ENCODE measurements at places on chromosomes 16 and 17. TPM values are rescaled to one million over a fixed set of nuclear protein-coding genes. Genes with fewer than 3 reads are reported as not detected.

KRT14 gene
- not detected for total RNA-seq

DNA sequence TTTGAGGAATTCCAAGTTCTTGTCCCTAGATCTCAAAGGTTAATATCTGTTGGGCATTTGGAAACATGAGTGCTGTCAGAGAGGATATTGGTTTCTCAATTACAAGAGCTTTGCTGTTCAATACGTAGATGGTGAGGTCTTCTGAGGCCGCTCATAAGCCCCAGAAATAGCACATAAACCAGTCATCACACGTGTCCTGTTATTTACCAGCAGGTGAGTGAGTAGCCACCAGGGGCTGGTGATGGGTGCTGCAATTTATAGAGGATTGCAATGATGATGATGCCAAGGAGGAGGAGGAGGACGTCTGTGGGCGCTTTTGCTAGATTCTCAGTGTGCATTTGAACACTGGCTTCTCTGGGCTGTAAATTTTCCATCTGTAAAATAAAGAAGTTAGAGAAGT is 89.0 kb downstream of the SALL1 start:
- DNase-seq: no peak

- DNase-seq: no peak
Observed at GRCh38 chr17:55466671-55467070, 44.6 kb downstream of the SMIM36 start.

- no peak for DNase-seq
Observed at GRCh38 chr17:48579471-48579759, 1.3 kb upstream of the HOXB4 start.

DNA sequence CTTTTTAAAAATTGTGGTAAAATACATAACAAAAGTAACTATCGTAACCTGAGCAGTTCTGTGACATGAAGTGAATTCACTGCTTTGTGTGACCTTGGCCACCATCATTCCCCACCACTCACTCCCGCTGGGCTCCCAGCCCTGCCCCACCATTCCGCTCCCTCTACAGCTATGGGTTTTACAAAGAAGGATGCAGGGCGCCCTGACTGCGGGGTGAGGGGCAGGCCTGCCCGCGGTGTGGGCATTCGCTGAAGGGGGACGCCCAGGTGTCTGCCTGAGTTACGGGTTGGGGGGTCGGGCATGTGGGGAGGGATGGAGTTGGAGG is at the start of gene CEMP1:
Gene CEMP1, minus strand, starts transcription at position 38 of the 325 bp plus-strand sequence. CDS start 335 bp downstream, outside the sequence.
- DNase-seq: no peak

IL17C gene
- total RNA-seq: not detected

- no peak for DNase-seq
Observed at GRCh38 chr16:17939723-17940122, 396.8 kb downstream of the NPIPA8 start.

DNA sequence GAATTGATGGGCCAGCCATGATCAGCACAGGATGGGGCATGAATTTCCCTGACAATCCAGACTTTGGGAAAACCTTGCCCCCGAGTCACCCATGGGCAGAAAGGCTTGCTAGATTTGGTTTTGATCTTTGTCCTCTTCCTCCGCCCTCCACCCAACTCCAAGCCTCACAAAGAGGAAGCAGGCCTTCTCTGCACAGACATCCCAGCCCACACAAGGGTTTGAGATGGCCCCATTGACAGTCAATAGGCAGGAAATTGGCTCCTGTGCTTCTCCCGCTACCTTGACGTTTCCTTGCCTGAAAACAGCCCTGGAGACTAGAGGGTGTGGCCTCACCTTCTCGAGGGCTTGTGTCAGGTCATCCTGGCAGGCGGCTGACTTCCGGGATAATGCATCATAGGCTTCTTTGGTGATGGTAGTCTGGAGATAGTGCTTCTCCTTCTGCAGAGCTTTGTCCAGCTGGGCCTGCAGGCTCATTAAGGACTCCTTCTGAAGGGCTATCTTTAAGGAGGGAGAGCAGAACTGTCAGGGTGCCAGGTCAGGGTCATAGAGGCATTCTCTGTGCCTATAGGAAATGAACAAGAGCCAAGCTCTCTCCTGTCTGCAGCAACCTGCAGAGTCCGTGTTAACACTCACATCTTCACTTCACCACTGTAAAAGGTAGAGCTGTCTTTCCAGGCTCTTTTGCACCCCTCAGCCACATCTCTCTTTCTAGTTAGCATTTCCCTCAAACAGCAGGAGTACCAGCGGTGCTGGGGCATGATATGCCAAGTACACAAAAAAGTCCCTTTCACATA is 32.2 kb downstream of the DHX38 start:
- DNase-seq: no peak

SPNS3 gene
- not detected for total RNA-seq

GRCh38 chr17:55625521-55625920 is 97.1 kb downstream of the TMEM100 start:
- DNase-seq: no peak

GRCh38 chr16:53864819-53865493 is 161.0 kb downstream of the FTO start:
- no peak for DNase-seq

- no peak for DNase-seq
Observed at GRCh38 chr17:1591474-1592090, 29.0 kb upstream of the PITPNA start.

DNA sequence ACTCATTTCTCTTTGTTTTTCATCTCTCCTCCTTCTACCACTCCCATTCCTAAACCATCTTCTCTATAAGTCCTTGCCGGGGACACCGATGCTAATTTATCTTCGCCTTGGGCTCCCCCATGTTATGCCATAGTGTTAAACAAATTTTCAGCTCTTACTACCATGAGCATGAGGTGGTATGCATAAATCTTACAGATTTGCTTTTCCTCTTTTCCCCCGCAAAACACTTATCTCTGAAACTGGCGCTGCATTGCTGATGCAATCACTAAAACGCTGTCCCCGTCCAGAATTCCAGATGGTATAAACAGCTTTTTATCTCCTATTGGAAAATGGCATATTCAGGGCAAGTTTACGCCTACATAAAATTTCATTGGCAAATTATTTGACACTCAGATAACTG is 673.6 kb upstream of the CDH8 start:
- no peak for DNase-seq

GRCh38 chr17:80720610-80721577 is 176.3 kb downstream of the RPTOR start:
- peak; percentile 87 for DNase-seq

DNA sequence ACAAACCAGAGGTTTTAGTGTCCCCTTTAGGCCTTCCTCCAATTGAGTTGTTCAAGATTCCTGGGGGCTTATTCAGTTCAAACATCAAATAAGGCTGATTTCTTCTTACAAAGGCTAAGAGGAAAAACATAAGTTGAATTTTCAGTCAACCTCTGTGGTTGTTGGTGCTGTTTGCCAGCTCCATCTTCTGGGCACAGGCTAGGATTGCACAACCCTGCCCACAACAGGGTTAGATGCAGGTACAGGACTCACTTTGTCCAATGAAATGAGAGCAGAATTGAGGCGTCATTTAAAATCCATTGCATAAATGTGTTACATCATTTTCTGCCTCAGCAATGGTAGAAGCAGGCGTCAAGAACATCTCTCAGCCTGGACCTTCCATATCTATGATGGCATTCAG is 173.3 kb downstream of the PMP22 start:
- DNase-seq: no peak

DNA sequence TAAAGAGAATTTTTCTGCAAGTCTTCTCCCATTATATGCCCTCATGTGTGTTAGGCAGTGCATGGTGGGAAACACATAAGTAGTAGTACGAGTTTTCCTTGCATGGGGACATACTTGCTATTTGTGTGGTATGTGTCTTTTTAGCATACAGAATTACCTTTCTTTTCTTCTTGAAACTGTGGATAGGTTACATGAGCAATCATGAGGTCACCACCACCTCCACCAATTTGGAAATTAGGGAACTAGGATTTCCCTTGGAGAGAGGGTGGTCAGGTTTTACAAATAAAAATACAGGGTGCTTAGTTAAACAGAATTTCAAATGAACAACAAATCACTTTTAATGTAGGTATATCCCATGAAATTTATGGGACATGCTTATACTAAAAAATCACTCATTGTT is 16.3 kb upstream of the AMZ2 start:
- DNase-seq: no peak

CIITA gene
- under 0.01 TPM for total RNA-seq

DNA sequence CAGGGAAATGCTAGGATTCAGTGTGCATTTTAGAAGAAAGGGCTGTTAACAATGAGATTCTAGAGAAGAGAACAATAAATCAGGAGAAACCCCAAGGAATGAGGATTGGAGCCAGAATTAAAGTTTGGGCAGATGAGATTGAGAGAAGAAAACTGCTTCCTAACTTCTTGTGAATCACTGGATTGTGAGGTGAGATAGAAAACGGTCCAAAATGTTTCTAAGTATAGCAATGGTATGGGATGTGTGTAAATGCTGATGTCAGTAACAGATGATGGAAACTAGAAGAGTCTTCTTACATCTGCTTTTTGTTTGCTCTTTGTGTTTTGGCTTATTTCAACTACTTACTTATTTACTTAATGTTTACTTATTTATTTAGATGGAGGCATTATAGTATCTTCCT is 123.0 kb downstream of the KCNJ2 start:
- no peak for DNase-seq

KCNAB3 gene
- 1.7 TPM for total RNA-seq

DNA sequence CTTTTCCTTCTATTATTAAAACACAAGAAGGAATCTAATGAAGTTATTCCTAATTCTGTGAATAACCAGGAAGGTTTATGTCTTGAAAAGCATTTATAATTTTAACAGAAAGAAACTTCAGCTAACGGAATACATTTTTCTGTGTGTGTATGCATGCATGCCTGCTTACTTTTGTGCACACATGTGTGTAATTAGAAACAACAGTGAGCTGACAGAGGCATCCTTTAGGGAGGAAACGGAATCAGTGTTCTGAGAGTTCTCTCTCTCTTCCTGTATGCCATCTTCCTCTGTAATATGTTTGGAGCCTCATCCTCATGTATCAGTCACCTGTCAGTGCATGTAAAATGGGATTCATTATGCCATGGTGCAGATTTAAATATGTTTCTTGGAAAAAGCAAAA is 107.0 kb downstream of the MAP2K4 start:
- DNase-seq: no peak

TLCD2 gene
- total RNA-seq: 3.9 TPM

CEP112 gene
- total RNA-seq: 10.8 TPM

- peak; percentile 52 for DNase-seq
Observed at GRCh38 chr17:31561469-31562375, 170.2 kb downstream of the RAB11FIP4 start.

- DNase-seq: peak; percentile 90
Observed at GRCh38 chr17:30376621-30377452, 1.9 kb upstream of the CPD start.

KCNJ18 gene
- not detected for total RNA-seq

VWA3A gene
- under 0.01 TPM for total RNA-seq

FTSJ3 gene
- 50.6 TPM for total RNA-seq

- DNase-seq: peak; percentile 80
Observed at GRCh38 chr17:39621523-39622379, 5.0 kb upstream of the PPP1R1B start.

ASGR1 gene
- 0.43 TPM for total RNA-seq

GRCh38 chr16:85424260-85425073 is 188.7 kb upstream of the GSE1 start:
- no peak for DNase-seq

- peak; percentile 6 for DNase-seq
Observed at GRCh38 chr17:45639297-45639849, 144.7 kb upstream of the CRHR1 start.

- DNase-seq: peak; percentile 24
Observed at GRCh38 chr17:1999557-2000251, 25.4 kb downstream of the RTN4RL1 start.

DNA sequence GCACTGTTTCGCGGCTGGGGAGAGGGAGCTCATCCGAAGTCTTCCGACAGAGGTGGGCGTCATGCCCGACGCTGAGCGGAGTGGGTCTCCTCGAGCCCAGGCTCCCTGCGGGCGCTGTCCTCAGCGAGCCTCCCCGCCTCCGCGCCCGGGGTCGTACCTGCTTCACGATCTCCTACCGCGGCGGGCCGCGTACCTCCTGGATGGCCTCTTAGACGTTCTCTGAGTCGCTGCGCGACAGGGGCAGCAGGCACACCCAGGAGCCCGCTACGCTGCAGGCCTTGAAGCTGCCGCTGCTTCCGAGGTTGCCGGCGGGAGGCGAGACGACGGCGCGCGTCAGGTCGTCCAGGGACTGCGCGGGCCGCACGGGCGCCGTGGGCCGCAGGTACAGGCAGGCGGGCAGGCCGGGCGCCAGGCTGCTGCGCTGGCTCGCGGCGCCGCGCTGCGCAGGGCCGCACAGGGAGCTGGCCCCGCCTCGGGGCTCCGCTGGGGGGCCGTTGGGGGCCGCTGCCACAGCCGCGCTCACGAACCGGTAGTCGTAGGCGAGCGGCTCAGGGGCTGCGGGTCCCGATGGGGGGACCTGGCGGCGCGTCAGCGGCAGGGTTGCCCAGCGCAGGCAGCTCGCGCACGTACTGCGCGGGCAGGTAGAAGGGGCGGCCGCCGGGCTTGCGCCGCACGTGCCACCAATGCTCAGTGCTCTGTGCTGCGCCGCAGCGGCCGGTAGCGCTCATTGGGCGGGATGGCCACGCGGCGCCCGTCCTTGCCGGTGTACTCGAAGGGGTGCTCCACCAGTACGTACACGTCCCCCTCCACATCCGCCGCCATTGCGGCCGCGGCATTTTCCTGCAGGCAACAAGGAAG is 116.4 kb upstream of the SMURF2 start:
- no peak for DNase-seq

GRCh38 chr16:56281249-56281805 is 90.0 kb downstream of the GNAO1 start:
- DNase-seq: no peak

All from fibroblast of villous mesenchyme (primary cell).